ENCODE measurements at places on chromosomes 1 and 21.

DNA sequence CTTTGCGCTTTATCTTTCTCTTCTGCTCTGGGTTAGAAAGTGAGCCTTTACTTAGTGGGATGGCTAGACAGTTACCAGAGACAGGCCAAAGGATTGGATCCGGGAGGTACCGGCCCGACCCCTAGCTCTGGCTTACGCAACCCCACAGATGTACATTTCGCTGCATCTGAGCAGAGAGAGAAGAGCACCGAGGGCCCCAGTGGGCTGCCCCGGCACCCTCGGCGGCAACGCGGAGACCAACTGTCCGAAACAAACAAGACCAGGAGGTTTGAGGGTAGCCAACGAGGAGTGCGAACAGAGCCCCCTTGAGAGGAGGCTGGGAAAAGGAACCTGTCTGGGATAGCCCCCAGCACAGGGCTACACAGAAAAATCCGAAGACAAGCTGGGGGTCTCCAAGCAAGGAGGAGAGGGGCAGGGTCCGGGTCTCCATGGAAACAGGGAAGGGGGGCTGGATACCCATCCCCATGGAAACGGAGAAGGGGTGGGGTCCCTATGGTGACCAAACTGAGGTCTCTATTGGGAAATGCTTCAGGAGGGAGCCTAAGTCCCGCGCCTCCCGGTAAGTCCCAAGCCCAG, 373 bp downstream of the MTF1 start:
- DNase-seq, result no peak

GRCh38 chr1:156122519-156123355, 8.2 kb downstream of the LMNA start:
- DNase-seq, result no peak

- no peak for DNase-seq
These were observed 8.2 kb downstream of the PAFAH2 start for GRCh38 chr1:25989440-25990234.

GRCh38 chr1:169779150-169779549, 15.6 kb downstream of the METTL18 start:
- no peak for DNase-seq

DNA sequence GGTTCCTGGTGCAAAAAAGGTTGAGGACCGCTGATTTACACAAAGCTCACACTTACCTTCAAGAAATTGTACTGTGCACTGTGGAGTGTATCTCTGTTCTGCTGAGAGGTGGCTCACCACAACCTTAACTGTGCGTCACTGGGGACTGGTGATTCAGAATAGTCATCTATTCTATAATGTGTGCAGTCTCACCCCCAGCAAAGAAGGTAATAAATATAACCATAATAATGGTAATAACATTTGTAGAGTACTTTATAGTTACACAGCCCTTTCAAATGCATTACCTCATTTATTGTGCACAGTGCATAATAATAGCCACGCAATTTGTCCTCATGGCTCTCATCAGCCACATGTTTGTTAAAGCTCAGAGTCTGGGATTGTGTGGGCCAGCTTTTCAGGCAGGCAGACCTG, 59.4 kb upstream of the DUSP10 start:
- no peak for DNase-seq

Data from memory B cell (primary cell).